ENCODE measurements at places on chromosomes 7 and 10.

- DNase-seq, result no peak
Observed at GRCh38 chr7:16923019-16923418, 41.2 kb upstream of the AGR3 start.

DNA sequence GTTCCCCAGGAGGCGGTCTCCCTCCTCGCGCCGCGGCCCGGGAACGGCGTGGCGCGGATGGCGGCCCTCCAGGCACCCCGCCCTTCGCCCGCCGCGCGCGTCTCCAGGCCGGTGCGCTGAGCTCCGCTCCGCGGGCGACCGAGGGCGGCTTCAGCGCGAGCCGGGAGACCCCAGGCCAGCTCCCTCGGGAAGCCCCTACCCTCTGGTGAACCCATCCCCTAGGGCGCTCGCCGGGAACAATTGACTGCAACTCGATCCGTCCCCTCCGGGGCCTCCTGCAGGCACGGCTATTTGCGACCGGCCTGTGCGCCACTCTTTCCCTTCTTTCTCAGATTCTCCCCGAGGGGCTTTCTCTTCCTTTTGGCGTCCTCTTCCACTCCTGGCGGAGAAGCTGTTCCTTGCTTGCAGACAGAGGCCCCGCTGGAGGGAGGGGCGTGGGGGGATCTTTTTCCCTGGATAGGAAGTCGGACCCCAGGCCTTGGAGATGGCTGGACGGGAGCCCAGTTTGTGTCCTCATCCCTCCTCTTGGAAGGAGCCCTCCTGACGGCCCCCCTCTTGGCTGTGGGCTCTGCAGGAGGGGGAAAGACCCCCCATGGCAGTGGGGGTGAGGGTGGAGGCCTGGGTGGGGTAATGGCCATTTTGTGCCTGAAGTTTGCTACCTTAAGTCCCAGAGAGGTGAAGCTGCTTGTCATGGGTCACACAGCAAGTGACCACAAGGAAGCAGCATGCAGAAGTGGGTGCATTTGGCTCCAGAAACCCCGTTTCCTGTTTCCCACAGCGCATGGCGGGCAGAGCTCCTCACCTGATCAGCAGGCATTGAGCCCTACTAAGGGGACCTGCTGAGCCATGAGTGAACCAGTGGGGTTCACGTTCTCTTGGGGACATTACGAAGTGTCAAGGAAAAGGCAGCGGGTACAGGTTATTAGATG is 171.2 kb upstream of the TNRC18 start:
- DNase-seq, result no peak

GRCh38 chr7:94400643-94401427 is 6.1 kb downstream of the COL1A2 start:
- no peak for DNase-seq

GRCh38 chr10:114437473-114438292 is 33.4 kb upstream of the AFAP1L2 start:
- DNase-seq, result no peak

Measured in posterior vena cava (tissue), 2 donors.